Kidney glomerular epithelial cell (primary cell): ENCODE measurements at places on chromosomes 2 and 18.

DNA sequence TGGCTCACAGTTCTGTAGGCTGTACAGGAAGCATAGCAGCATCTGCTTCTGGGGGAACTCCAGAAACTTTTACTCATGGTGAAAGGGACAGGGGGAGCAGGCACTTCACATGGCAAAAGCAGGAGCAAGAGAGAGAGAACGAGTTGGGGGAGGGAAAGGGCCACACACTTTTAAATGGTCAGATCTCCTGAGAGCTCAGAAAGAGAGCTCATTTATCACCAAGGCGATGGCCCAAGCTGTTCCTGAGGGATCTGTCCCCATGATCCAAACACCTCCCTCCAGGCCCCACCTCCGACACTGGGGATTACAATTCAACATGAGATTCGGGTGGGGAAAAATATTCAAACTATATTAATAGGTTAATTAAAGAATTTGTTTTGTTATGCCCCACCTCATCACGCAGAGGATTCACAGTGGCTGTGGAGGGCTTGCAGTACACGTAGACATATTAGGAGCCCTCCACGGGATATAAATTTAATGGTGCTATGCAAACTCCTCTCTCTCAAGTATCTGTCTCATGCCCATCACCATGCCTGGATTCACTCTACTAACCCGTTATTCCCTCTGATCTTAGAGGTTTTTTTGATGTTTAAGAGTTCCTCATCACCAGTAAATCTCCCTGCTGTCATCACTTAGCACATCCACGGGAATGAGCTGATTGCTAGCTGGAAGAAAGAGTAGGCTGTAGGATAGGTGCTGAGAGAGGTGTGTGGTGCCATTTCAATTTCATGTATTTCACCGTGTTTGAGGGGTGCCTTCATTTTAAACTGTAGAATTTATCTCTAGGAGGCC lies 84.5 kb upstream of the ARHGAP28 start:
- no peak for DNase-seq

GRCh38 chr2:167052825-167053224 lies 164.5 kb downstream of the XIRP2 start:
- peak; percentile 79 for DNase-seq

- peak; percentile 31 for DNase-seq
Observed at GRCh38 chr2:62539606-62540407, 33.8 kb upstream of the TMEM17 start.

GRCh38 chr2:72153924-72154323 lies 6.3 kb upstream of the CYP26B1 start:
- no peak for DNase-seq

GRCh38 chr2:138030459-138030858 lies 66.2 kb downstream of the HNMT start:
- peak; percentile 44 for DNase-seq

GRCh38 chr18:46374850-46375249 lies 270.7 kb downstream of the HAUS1 start:
- no peak for DNase-seq

DNA sequence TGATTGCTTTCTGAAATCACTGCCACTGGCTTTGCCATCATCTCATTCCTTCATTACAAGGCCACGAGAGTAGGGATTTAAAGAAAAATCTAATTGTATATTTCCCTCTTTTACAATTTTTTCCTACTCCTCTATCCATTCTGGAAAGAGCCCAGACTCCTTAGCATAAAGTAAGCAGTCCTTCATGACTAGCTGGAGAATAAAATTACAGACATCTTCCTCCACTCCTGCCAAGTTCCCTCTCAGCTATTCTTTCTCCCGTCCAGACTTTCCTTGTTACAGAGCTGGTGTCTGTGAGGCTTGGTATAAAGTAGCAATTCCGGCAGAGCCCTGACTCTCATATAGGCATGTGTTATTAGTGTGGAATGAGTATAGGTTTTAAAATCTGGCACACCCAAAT lies 806.8 kb downstream of the PLCL1 start:
- DNase-seq: no peak

DNA sequence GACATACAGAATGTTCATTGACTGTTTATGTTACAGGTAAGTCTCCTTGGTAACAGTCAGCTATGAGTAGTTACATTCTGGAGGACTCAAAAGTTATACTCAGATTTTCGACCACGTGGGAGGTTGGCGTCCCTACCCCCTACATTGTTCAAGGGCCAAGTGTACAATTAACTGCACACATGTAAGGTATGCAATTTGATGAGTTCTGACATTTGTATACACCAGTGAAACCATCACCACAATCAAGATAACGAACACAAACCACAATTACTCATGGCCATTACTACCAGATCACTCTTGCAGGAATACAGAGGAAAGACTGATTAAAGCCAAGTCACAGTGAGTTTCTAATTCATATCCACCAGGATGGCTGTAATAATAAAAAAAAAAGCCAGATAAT lies 39.6 kb upstream of the LDLRAD4 start:
- DNase-seq: no peak

GRCh38 chr2:231900972-231901371 lies 25.2 kb downstream of the NPPC start:
- no peak for DNase-seq

DNA sequence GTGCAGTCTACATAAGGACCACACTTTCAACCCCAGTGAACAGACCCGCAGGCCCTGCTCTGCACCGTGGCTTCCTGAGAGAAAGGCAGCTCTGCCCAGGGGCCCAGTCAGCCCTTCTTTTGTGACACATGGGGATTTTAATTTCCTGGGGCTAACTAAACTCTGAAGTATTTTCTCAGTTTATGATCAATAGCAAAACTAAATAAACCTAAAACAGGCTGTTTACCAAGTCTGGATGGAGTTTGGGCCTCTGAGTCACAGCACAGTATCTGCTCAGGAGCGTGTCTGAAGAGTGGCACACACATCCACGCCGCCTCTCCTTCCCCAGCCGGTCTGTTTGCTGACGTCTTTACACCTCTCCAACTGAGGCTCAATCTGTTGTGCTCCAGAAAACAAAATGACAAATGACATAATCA lies 72.3 kb downstream of the LDLRAD4 start:
- no peak for DNase-seq

- no peak for DNase-seq
Observed at GRCh38 chr2:1283871-1284270, 129.4 kb upstream of the TPO start.

- DNase-seq: peak; percentile 29
Observed at GRCh38 chr2:234494361-234495250, 2.3 kb downstream of the ARL4C start.

- no peak for DNase-seq
Observed at GRCh38 chr2:16014041-16014787, 73.9 kb downstream of the MYCN start.

DNA sequence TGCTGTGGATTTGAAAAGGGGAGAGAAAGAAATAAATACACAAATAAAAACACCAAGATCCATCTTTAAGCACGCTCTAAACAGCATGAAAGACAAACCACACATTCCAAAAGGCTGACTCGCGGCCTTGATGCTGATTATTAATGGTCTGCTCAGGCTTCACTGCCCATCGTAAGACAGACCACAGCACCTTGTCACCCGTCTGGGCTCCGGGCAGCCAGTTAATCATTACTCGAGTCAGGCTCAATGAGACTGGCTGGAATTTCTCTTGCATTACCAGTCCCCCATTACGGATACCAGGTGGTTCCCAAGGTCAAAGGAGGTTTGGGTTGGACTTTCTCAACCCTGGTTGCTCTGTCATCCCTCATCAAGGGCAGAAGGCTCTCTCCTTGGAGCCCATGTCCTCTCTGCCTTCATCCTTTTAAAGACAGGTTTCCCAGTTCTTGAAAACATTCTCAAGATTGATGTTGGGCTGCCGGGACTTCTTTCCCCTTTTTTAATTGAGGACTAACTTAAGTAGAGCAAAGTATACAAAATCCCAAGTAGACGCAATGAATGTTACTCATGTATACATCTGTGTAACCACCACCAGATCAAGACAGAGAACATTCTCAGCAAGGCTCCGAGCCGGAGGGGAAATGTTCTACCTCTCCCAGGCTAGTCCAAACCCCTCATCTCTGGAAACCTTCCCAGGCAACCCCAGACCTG lies 8.1 kb downstream of the SMAD7 start:
- DNase-seq: peak; percentile 99

- DNase-seq: no peak
Observed at GRCh38 chr2:190119257-190119656, 56.7 kb upstream of the MSTN start.

DNA sequence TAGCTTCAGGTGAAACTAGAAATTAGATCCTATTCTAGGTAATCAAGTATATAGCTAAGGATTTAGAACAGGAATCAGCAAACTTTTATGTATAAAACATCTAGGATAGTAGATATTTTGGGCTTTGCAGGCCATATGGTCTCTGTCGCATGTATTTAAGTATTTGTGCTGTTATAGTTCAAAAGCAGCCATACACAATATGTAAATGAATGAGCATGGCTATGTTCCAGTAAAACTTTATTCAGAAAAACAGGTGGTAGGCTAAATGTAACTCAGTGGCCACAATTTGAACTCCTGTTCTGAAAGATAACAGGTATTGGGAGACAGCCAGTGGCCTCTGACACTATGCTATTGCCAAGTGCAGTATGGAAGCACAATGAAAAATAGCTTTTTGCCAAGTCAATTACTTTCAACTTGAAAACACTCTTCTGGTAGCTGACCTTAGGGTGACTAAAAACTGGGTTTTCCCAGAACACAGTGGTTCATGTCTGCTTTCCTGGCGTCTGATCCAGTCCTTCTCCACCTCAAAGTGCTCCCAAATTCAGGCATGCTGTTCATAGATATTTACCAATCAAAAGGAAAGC lies 304.7 kb upstream of the SYT4 start:
- DNase-seq: no peak

GRCh38 chr2:233999182-233999581 lies 51.3 kb upstream of the SPP2 start:
- no peak for DNase-seq

DNA sequence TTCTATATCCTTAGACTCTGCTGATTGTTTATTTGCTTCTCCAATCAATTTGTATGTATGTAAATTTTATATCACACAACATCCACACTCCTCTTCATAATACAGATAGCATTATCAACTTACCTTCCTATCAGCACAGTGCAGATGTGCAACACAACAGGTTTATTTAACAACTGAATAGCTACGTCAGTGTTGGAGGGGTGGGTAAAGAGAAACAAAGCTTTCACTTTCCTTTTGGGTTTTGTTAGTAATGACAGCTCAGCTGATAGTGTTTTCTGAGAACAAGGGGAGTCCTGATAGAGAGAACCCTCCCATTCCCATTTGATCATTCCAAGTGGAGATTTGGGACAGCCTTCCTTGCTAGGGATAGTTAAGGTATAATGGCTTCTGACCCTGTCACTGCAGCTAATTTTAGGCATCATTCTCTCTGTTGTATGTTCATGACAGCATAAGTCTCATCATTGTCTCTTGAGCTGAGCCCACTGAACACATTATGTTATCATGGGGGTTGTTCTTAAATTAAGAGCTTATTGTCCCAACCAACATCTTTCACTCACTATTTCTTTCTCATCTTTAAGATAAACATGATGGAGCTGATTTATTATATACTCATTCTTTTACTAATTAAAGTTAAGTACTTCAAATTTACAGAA lies 227.7 kb downstream of the GPD2 start:
- no peak for DNase-seq

DNA sequence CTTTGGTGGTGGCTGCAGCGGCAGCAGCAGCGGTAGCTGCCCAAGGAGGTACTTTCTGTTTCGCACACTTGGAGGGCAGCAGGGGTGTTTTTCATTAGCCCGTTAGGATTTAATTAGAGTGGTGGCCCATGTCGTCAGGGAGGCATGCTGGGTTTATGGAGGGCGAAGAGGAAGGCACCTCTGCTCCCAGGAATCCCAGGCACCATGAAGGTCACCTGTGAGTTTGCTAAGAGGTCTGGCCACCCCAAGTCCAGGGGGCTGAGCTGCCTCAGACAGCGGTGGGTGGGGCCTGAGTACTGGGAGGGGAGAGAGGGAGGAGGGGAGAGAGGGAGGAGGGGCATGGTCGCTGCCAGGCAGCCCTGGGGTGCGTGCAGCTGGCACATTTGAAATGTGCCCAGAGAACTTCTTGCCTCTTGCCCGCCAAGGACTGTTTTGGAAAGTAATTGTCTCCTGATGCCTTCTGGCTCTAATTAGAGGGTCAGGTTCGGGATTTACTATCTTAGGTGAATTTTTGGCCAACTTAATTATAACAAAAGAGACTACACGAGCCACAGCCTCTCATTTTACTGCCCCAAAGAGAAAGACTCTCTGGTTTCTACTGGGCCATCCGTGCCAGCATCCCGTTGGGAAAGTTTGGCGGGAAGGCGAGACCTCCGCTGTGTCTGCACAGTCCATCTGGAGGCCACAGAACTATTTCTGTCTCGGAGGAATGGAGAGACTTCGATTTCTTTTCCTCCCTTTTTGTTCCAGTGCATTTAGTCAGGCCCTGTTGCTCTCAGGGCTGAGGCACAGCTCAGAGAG lies 62.0 kb downstream of the GLI2 start:
- DNase-seq: no peak

GRCh38 chr2:236081171-236081570 lies 87.0 kb downstream of the GBX2 start:
- no peak for DNase-seq

GRCh38 chr2:18078216-18078615 lies 199.7 kb downstream of the KCNS3 start:
- DNase-seq: no peak
